ENCODE measurements at places on chromosomes 3 and 15.

DNA sequence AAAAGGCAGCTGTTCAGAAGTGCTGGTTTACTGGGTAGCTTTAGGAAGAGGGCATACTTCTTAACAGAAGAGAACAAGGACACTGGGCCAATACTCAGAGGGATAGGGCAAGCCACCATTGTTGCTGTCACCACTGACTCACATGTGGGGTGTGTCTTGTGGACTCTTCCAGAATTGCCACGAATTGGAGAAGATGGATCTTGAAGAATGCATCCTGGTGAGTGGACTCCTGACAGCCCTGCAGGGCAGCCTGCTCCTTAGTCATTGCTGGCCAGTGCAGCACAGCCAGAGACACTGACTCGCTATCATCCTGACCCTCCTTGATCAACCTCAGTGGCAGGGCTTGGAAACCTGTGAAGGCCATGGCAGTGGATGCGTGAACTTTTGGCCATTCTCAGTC is 62.3 kb downstream of the UBP1 start:
- DNase-seq, result no peak

DNA sequence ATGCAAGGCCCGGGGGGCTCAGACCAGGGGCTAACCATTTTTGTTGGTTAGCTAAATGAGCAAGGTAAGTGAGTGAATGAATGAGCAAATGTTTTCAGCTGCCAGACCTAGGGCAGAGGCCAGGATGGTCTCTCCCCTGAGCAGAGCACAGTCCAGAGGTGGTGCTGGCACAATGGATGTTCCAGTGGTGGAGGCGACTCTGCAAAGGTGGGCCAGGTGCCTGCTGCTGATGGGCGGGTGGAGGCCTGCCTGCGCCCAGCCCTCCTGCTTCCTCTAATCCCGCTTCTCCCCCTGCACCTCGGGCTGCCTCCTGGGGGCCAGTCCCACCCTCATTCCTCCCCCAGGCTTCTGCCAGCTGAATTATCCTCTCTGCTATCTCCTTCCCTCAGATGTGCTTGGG is 112.8 kb downstream of the WNT7A start:
- no peak for DNase-seq

- no peak for DNase-seq
These were observed 993 bp upstream of the ISL2 start for GRCh38 chr15:76335307-76336253.

- DNase-seq, result no peak
These were observed 927.8 kb upstream of the EPHA6 start for GRCh38 chr3:95886616-95887015.

DNA sequence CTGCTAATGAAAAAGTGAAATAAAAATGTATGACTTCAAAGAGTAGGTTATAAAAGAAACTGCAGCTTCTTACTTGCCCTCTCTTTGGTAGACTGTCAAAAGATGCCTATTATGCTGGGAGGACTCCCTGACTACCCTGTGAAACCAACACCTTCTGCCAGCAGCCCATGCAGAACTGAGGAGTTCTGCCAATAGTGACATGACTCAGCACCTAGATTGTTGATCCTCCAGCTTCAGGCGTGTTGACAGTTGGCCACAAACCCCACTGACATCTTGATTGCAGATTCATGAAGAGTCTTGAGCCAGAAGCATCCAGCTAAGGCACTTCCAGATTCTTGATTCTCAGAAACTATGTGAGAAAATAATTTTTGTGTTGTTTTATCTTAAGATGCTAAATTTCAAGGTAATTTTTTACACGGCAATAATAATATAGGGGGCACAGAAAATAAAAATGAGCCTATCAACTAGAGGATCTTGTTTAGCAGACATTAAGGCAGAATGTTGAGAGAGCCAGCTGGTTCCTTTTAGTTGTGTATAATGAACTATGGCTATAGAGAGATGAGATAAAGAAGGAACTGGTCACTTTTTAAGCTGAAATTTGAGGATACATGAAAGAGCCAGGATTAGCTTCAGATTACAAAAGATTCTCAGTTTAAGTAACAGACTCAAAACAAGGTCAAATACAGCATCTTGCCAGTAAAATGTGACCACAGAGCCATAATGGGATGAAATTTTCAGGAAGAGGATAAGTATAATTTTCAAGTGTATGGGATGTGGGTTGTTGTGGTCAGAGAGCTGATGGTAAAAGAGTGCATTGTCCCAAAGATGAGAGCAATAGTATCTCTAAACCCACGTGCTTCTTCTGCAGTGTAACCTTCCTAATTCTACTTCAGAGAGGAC is 588.7 kb upstream of the CBLB start:
- no peak for DNase-seq

DNA sequence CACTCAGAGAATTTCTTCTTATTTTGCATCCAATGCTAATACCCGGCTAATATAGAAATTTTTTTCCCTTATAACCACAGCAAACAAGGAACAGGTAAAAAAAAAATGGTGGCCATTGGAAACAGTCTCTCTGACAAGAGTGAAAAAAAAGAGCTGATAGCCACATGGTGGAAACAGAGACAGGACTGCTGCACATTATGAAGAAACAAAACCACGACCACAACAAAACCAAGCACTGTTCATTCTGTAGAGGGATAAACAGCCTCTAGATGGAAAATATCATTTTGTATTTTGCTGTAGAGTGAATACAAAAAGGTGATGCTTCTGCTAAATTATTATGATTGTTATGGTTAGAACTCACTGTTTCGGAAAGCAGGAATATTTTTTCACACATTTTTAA is 686.2 kb downstream of the NLGN1 start:
- no peak for DNase-seq

GRCh38 chr15:69962561-69962960 is 135.2 kb downstream of the TLE3 start:
- DNase-seq, result no peak
